Stimulated activated CD4-positive, alpha-beta T cell treated with anti-CD3 and anti-CD28 coated beads, TNF-alpha, amount 100 ng/mL, for 1 hour (primary cell): ENCODE measurements at places on chromosomes 1 and 21.

- DNase-seq, result no peak
Observed at GRCh38 chr1:200107004-200107470, 79.5 kb downstream of the NR5A2 start.

DNA sequence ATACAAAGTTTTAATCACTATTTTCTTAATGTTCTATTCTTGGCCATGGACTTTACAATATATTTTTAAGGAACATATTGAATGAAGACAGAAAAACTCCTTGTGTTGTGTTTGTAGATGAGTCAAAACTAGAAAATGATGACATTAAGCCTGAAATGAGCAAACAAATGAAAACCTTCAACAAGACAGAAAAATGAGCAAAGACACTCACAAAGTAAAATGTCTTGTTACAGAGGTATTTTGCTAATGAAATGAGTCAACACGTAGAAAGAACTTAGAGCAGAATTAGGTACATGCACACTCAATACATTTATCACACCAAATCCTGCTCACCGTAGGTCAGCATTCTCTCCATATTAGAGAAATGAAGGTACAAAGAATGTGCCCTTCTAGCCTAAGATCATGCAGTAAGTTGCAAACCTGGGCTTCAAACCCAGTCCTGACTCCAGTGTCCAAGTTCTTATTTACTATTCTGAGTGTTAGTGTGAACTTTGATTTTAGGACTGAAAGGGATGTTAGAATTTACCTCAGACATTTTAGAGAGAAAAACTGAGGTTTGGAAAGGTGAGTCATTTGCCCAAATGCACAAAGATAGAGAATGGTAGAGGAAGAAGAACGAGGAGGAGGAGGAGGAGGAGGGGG lies 133.9 kb upstream of the SGIP1 start:
- DNase-seq, result no peak

- no peak for DNase-seq
Observed at GRCh38 chr1:40462956-40463590, 12.8 kb downstream of the ZFP69B start.

GRCh38 chr1:22818061-22818770 lies 107.6 kb downstream of the EPHB2 start:
- no peak for DNase-seq

GRCh38 chr1:228358039-228358763 lies 48.4 kb downstream of the TRIM11 start:
- DNase-seq, result no peak

DNA sequence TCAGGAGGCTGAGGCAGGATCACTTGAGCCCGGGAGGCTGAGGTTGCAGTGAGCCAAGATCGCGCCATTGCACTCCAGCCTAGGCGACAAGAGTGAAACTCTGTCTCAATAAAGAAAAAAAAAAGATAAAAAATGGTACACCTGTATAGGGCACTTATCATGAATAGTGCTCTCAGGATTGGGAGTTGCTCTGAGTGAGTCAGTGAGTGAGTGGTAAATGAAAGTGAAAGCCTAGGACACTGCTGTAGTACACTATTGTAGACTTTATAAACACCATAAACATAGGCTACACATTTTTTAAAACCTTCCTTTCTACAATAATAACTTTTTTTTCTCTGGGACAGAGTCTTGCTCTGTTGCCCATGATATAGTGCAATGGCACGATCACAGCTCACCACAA lies 16.8 kb downstream of the PHTF1 start:
- DNase-seq, result no peak

GRCh38 chr1:64223329-64224151 lies 20.1 kb downstream of the UBE2U start:
- DNase-seq, result no peak

- DNase-seq, result no peak
Observed at GRCh38 chr1:1233567-1233892, 1.5 kb downstream of the B3GALT6 start.

DNA sequence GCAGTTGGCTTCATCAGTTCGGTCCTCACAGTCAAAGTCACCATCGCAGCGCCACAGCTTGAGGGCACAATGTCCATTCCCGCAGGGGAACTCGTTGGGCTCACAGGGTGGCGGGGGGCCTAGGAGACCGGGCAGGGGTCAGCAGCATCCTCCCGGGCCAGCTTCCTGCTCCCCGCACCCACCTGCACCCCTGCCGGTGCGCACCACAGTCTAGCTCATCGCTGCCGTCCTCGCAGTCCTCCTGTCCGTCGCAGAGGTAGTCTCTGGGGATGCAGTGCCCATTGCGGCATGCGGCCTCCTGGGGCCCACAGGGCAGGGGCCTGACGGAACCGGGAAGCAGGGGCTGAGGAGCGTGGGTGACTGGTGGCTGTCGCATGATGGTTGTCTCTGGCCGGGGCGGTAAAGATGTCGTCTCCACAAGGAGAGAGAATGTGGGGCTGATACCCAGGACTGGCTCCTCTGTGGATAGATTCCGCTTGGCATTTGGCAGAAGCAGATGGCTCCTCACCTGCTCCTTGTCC lies 49.8 kb downstream of the HSPG2 start:
- DNase-seq, result no peak

GRCh38 chr21:22225299-22225698 lies 1227.1 kb downstream of the NCAM2 start:
- no peak for DNase-seq

DNA sequence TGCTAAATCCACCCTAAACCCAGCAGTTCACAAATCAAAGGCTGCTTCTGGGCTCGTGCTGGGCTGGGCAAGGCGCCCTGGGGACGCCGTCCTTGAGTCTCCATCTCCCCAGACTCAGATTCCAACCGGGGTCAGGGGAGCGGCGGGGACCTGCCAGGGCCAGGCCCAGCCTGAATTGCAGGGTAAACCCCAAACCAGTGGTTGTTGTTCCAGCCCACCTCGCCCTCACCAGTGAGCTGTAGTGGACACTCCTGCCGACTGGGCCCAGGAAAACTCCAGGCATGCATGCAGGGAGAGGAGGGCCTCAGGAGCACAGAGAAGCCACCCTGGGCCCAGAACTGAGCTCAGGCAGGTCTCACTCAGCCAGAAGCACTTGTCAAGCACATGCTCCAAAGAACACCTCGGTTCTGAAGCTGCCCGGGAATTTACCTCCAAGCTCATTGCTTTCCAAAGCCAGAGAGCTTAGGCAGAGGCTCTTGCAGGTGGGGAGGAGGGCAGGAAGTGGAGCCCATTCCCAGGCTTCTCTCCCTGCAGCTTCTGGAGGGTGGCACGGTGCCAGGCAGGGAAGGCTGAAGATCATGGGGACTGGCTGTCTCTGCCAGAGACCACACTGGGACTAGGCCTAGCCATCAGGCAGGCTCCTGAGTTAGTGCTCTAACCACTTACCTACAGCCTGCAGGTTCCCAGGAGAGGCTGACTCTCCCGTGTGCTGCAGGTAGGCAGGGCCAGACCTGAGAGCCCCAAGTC lies 437.0 kb downstream of the MATN1 start:
- DNase-seq, result no peak

DNA sequence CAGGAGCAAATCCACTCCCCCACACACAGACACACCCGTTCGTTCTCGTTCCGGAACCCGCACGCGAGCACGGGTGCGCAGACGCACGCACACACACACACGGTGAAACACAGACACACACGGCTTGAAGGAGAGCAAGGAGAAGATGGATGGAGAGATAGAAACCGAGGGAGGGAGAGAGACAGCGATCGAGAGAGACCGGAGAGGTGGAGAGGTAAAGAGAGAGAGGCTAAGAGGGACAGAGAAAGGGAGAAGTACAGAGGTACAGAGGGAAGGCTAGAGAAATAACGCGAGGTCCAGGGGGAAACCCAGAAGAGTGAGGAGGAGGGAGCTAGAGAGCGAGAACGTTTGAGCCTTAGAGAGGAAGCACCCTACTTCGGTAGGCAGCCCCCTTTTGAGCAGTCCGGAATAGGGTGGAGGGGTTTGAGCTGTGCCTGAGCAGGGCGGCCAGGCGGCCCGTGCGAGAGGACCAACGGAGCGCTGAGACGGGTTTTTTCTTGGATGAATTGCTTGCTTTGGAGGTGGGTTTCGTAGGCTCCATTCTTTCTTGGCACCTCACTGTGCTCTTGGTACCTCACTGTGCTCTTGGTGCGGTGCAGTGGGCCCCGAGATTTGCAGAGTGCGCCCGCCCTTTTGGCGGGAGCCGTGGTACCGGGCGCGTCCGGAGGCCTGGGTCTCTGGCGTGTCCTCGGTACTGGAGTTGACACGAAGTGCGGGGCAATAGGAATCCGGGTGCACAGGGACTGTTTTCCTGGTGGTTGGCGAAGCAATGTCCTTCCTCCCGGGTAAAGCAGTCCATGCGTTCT lies 88.4 kb upstream of the RHOU start:
- no peak for DNase-seq

GRCh38 chr1:91610789-91611188 lies 110.1 kb downstream of the CDC7 start:
- DNase-seq, result no peak

DNA sequence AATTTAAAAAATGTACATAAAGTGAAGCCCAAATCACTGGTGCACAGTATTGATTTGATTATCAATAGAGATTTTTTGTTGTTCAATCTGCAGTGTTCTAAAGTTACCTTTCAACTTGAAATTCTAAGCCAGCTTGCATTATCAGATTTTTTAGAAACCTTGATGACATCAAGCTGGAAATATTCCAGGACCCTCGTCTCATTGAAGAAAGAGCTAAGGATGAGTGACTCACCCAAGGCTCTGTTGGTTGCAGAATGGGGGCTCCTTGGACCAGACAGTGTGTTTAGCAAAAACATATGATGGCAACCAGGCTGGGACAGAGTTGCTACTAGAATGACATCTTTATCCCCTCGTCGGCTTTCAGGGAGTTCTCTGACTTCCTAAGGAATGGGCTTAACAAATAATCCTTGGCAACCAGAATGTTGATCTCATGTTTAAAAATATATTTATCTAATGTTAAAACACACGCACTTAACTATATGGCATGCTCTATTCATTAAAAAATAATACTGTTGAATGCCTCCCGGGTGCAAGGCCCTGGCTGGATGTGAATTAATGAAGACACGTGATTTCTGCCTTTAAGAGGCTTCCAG lies 79.7 kb downstream of the RUNX3 start:
- DNase-seq, result no peak

GRCh38 chr1:8063298-8064036 lies 37.4 kb upstream of the ERRFI1 start:
- DNase-seq, result no peak

GRCh38 chr1:171188388-171189266 lies 3.5 kb downstream of the FMO2 start:
- DNase-seq, result no peak

- no peak for DNase-seq
Observed at GRCh38 chr1:25342846-25343245, 4.7 kb downstream of the TMEM50A start.

DNA sequence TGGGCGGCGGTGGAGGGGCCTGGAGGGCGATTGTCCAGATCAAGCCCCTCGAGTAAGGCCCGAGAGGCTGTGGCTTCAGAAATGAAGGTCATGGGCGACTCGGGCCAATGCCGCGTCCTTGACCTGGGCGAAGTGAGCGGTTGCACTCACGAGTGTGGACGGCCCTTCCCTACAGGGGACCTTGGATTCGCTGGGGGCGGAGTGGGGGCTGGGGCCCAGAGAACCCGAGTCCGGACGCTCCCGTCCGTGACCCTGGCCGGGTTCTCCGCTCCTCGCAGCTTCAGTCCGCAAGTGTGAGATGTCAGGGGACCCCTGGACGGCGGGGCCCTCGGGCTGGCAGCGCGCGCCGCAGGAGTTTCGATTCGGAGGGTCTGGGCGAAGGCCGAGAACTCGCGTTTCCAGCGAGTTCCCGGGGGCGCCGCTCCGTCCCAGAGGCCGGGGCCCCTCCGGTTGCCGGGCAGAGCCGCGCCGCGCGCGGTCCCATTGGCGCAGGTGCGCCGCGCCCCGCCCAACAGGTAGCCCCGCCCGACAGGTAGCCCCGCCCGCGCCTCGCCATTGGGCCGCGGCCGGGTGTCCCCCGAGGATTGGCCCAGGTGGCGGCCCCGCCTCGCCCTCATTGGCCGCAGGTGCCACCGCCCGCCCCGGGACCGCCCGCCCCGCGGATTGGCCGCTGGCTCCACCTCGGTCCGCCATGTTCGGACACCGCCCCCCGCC lies at the start of gene PRKCZ:
Gene PRKCZ, plus strand, starts transcription at position 694 of the 714 bp plus-strand sequence. CDS start 220 bp downstream, outside the sequence.
- peak; percentile 90 for DNase-seq

DNA sequence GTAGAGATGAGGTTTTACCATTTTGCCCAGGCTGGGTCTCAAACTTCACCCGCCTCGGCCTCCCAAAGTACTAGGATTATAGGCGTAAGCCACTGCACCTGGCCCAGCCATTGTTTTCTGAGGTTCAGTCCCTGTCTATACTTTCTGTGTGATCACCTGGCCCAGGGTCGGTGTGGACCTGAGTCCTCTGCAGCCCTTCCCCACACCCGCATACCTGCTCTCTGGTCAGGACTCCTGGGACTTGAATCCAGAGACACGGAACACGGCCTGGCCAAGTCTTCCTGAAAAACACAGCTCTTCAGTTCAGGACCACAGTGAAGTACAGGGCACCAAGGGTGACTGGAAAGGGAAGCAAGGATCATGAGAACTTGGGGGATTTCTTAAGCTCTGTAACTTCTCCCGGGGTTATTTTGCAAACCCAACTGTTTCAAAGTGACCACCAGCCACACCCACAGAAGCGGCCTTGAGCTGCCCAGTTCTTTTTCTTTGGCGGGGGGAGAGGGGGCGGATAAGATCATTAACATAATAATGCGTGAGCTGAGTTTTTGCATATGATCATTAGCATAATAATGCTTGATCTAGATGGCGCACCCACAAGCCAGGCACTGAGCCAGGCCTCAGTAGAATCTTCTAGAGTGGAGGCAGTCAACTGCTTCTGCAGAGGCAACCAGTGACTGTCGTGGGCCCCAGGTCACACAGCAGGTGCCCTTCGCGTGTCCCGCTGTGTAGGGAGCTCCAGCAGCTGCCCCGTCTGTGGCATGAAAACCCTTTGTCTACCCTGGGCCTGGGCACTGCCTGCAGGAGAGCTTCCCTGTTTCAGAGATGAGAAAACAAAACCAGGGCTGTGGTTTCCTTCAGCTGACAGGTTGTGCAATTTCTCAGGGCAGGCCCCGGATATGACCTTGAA lies 1.7 kb upstream of the NADK start:
- no peak for DNase-seq

GRCh38 chr1:94039514-94039870 lies 81.5 kb downstream of the ABCA4 start:
- no peak for DNase-seq

DNA sequence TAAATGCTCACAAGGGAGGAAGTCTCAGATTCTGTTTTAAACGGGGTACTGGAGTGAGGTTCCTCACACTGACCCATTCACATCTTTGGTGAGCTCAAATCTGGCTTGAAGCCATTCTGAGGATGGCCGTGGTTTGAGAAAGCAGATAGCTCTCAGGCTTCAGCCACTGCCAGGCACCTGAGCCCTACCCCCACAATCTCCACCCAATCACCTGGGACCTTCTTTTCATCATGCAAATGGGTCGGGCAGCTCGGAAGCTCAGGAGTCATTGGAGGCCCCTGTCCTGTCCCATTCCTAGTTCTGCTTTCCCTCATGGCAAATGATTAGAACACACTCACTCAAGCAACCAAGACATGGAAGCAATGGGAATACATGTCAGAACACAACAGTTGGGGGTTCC lies 141.4 kb upstream of the ETS2 start:
- no peak for DNase-seq

GRCh38 chr1:227072991-227073390 lies 132.9 kb downstream of the COQ8A start:
- no peak for DNase-seq

- no peak for DNase-seq
Observed at GRCh38 chr1:187445066-187445465, 616.3 kb downstream of the PLA2G4A start.

GRCh38 chr1:84988588-84988987 lies 8.3 kb downstream of the MCOLN2 start:
- DNase-seq, result no peak
